ENCODE measurements at places on chromosomes 13 and 19.

DNA sequence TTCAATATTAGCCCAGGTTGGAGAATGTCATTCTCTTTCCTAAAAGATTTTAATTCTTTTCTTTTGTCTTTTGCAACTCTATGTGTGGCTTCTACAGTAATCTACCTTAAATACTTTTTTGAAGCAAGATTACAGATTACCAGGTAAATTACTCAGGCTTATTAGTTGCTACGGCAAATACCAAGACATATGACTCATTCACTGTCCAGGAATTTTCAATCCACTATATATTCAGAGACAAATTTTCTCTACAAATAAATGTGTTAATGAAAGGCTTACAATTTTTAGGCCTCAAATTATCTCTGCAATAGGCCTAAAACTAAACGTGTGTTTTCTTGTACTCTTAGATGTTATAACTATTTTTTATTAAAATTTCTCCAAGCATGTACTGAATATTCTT lies 631.3 kb downstream of the DIAPH3 start:
- DNase-seq: no peak

GRCh38 chr19:29715701-29716581 lies 880 bp upstream of the C19orf12 start:
- DNase-seq: no peak

GRCh38 chr13:112871742-112872141 lies 97.3 kb upstream of the MCF2L start:
- peak; percentile 42 for DNase-seq

DNA sequence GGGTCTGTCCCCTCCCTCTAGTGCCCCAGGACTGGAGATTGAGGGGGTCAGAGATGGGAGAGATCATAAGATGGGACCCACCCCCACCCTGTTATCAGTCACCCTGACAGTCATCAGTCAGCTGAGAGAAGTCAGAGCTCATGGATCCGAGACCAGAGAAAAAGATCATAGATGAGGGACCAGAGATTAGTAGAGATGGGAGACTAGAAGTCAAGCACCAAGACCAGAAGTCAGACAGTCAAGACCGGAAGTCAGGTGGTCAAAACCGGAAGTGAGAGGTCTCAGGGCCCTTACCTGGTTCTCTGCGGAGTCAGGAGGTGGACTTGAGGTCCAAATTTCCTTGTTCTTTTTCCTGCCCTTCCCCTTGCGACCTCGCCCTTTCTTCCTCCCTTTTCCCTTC lies 7.0 kb downstream of the COL5A3 start:
- DNase-seq: no peak

GRCh38 chr19:36987091-36987490 lies 71.0 kb downstream of the ZNF568 start:
- DNase-seq: no peak

- no peak for DNase-seq
Measured at GRCh38 chr13:30847650-30848307, 58.3 kb upstream of the MEDAG start.

- peak; percentile 72 for DNase-seq
Measured at GRCh38 chr19:39297931-39298634, 1.9 kb downstream of the IFNL1 start.

DNA sequence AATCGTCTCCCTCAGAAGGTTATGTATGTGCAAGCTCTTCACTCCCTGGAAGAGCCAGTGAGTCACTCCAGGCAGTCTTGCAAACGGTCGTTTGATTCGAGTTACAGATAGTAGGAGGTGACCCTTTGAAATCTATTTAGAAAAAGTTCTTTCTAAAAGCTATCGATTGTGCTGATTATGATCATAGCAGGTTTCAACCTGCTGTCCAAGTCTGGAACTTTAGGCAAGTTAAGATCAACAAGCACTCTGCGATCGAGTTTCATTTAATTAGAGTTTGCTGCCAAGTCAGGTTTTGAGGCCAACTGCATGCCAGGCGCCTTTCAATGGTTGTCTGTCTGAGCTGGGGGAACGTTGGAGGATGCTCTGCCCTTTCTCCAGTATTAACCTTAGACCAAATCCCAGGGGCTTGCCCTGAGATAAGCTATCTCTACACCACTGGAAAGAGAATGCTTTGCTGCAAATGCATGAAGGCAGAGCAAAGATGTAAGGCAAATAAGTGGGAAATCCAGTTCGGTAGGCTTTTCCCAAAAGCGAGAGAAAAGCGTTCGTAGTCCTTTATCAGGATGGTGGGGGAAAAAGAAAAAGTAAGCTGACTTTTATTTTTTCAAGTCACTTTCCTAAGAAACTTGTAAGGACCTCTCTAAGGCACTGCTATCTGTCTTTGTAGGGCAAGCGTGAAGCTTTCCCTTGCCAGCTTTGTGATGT lies 287.5 kb downstream of the ATP8A2 start:
- no peak for DNase-seq

DNA sequence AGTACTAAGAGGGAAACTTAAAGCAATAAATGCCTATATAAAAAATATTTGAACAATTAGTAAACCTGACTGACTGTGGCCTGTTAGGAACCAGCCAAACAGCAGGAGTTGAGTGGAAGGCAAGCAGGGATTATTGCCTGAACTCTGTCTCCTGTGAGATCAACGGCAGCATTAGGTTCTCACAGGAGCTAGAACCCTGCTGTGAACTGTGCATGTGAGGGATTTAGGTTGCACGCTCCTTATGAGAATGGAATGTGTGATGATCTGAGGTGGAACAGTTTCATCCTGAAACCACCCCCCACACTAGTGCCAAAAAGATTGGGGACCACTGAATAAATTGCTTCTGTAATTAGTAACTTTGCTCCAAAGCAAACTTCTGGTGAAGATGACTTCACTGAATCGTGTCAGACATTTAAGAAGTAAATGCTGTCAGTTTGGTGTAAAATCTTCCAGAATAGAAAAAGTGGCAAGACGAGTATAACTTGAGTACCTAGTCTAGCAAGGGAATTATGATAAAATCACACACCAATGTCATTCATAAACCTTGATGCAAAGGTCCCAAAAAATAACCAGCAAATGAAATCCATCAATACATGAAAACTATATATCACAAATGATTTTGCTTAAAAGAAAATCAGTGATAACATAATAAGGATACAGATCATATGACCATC lies 53.8 kb downstream of the SLC6A16 start:
- no peak for DNase-seq

GRCh38 chr19:40800339-40800996 lies 1.5 kb downstream of the EGLN2 start:
- no peak for DNase-seq

DNA sequence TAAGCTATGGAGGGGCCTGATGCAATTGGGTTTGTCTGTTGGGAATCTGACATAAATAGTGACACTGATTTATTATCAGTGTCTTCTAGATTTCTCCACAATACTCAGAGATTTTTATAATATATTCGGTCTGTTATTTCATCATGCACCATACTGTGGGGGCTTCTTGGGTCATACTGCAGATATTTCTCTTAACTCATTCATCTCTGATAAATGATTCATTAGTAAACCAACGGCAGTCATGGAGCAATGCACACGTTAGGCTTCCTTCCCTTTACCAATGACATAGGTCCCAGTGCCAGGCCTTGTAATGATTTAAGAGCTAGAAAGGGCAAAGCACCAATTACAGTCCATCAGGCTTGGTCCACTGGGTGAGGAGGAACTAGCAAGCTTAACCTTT lies 53.6 kb downstream of the FAM216B start:
- DNase-seq: no peak

DNA sequence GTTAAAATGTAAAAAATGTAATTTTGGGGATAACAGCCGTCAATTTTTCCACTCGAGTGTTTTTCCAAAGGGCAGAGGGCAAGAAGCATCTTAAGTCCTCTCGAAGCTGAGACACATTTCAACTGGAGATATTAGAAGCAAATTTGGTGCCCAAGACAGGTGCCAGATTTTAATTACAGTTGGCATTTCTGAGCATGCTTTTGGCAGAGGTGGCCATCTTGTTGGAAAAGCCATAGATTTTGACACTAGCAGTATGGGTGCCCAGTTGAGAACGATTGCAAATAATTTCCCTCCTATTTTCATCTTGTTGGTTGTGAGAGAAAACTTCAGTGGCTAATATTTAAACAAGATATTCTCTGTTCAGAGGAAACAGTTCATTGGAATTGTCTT lies 146.3 kb downstream of the TM9SF2 start:
- no peak for DNase-seq

DNA sequence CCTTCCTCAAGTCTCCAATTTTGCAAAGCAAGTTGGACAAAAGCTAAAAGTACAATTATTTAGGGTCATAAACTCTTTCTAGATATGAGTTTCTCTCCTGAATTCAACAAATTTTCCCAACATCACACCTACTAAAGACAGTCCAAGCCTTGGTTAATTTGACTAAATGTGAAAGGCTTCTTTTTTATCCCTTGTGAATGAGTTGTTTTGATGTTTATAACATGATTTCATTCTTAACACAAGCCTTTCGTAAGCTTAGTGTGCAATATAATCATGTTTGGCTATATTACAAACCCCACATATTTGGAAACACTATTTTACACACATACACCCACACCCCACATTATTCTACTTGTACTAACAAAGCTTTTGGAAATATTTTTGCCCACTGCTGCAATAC lies 57.3 kb downstream of the ZC3H13 start:
- no peak for DNase-seq

DNA sequence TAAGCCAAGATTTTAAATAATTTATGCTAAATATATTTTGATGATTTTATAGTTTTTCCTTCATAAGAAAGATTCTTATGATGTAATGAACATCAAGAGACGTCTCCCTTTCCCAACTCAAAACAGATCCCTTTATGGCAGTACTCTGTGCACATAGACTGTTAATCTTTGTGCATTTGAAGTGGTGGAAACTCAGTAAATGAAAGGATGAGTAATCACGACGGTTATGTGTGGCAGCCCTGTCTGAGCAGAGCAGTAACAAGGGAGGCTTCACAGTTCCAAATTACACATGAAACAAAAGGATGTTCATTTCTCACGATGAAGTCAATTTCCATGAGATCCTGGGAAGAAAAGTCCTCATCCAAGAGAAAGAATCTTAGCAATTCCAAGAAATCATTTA lies 498.1 kb downstream of the KLF5 start:
- no peak for DNase-seq

GRCh38 chr13:87234981-87235380 lies 436.2 kb upstream of the SLITRK5 start:
- no peak for DNase-seq

DNA sequence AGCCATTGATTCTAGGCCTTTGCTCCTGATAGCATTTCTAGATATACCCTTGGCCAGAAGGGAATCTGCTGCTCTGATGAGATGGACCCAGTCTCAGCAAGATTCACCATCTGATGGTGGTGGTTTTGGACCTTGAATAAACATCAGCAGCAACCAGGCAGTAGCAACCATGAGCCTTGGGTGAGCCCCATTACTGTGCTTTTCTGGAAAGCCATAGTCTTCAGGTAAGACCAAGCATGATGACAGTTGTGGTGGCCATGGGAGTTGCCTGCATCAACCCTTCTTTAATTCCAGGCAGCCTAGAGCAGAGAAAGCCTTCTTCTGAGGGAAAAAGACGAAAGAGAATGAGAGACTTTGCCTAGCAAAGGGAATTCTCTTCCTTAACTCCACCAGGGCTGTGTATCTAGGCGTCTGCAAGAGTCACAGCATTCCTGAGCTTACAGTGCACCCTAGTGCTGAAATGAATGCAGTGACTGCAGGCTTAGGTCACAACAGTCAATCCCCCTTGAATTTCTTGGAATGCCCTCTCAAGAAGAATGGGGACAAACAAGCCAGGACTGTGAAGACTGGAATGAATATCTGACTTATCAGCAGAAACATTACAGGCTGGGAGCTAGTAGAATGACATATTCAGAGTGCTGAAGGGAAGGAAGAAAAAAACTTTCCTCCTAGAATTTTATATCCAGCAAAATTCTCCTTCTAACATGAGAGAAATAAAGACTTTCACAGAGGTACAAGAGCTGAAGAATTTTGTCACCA lies 942.4 kb upstream of the PCDH20 start:
- DNase-seq: no peak

- peak; percentile 79 for DNase-seq
Measured at GRCh38 chr13:94674609-94675348, 37.6 kb downstream of the SOX21 start.

- no peak for DNase-seq
Measured at GRCh38 chr13:45196622-45197021, 4.2 kb downstream of the KCTD4 start.

DNA sequence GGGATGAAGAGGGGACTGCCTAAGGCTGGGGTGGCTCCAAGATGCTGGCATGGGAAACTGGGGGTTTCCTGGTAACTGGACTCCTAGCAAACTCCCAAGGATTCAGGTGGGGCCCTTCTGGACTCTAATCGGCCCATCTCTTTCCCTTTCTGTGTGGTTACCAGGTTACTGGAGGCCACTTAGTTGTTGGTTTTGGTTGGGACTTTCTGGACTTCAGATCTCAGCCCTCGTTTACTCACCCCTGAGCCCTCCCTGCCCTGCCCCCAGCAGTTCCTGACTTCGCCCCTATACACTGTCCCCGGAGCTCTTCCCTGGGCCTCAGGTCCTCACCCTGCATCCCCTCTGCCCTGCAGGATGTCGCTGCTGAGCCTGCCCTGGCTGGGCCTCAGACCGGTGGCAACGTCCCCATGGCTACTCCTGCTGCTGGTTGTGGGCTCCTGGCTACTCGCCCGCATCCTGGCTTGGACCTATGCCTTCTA lies 328 bp downstream of the CYP4F12 start:
- no peak for DNase-seq

- no peak for DNase-seq
Measured at GRCh38 chr19:7509625-7510024, 6.3 kb upstream of the ZNF358 start.

DNA sequence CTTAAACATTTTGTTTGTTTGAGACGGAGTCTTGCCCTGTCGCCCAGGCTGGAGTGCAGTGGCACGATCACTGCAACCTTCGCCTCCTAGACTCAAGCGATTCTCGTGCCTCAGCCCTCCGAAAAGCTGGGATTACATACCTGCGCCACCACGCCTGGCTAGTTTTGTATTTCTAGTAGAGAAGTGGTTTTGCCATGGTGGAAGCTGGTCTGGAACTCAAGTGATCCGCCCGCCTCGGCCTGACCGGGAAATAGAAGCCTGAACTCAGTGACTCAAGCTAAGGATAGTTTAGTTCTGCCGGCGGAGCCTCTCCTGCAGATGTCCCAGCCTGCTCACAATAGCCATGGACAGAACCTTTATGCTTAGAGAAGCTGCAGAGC lies 53.0 kb upstream of the ZNF254 start:
- no peak for DNase-seq

All from activated CD8-positive, alpha-beta memory T cell treated with anti-CD3 and anti-CD28 coated beads, Interleukin-2, amount 50 U/mL, for 48 hours (primary cell).